ENCODE measurements at places on chromosomes 12 and 14. TPM values are rescaled to one million over a fixed set of nuclear protein-coding genes. Genes with fewer than 3 reads are reported as not detected.

Gene IFNG-AS1
- total RNA-seq: not detected

Gene NPAS3
- 0.07 TPM for total RNA-seq

Gene DHRS2
- 0.69 TPM for total RNA-seq

Gene OXA1L
- 109 TPM for total RNA-seq

Gene MAP3K9
- total RNA-seq: 16.7 TPM

Gene TPH2
- not detected for total RNA-seq

DNA sequence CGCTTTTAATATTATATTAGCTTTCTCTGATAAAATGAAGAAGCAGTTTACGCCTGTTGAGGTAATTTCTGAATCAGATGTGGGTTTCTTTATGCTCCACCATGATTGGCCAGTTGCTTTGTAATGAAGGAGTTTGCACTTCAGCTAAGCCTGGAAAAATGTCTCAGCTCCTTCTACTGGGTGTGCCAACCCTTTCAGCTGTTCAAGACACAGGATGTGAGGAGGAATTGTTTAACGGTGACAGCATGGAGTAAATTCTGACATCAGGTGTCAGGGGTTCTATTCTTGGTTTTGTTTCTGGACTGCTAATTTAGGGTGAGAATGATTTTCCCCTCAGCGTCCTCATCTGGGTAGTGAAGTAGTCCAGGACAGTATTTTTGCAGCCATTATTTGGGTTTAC lies 43.5 kb downstream of the FLRT2 start:
- no peak for DNase-seq

DNA sequence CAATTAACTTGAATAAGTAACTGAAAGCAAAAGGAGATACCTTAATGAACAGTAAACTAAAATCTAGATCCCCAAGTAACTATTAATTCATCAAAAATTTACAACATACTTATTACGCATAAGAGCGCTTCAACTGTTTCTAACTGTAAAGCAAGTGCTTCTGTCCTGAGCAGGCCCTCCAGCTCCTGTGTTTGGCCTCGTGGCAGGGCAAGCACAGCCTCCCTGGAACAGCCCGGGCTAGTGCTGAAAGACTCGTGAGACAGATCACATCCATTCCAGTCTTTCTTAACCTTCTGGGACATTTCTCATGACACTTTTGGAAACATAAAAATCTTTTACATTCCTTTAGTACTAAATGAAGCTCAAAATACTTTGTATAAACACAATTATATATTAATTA lies 178.8 kb upstream of the ABCD2 start:
- no peak for DNase-seq

- peak; percentile 4 for DNase-seq
Observed at GRCh38 chr12:99767809-99768208, 120.3 kb downstream of the GARIN6 start.

- no peak for DNase-seq
Observed at GRCh38 chr14:100891051-100891450, 12.5 kb downstream of the RTL1 start.

DNA sequence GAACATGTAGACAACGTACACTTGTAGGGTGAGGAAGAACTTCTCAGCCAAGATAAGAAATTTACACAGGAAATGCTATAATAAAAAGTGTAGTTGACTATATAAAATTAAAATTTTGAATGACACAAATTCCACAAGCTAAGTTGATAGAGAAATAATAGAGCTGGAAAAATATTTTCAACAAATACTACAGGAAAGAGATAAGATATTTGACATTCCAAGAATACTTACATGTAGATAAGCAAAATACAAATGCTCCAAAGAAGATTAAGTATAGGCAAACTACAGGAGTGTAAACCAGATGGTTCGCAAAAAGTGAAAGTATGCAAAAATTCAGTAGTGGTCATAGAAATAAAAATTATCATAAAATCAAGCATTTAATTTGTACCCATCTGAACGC lies 49.2 kb upstream of the ANP32D start:
- no peak for DNase-seq

DNA sequence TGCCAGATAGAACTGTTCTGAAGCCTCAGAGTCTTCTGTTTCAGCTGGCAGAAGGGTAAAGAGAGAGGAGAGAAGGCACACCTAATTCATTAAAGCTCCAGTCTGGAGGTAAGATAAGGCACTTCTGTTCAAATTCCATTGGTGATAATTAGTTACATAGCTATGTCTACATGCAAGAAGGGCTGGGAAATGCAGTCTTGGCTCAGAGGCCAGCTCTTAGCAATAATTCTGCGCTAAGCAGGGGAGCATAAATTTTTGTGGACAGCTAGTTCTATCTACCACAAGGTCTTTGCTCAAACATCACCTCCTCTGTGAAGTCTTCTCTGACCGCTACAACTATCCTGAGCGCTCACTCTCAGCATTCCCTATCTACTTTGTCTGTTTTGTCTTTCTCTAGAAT lies 14.3 kb upstream of the E2F7 start:
- no peak for DNase-seq

DNA sequence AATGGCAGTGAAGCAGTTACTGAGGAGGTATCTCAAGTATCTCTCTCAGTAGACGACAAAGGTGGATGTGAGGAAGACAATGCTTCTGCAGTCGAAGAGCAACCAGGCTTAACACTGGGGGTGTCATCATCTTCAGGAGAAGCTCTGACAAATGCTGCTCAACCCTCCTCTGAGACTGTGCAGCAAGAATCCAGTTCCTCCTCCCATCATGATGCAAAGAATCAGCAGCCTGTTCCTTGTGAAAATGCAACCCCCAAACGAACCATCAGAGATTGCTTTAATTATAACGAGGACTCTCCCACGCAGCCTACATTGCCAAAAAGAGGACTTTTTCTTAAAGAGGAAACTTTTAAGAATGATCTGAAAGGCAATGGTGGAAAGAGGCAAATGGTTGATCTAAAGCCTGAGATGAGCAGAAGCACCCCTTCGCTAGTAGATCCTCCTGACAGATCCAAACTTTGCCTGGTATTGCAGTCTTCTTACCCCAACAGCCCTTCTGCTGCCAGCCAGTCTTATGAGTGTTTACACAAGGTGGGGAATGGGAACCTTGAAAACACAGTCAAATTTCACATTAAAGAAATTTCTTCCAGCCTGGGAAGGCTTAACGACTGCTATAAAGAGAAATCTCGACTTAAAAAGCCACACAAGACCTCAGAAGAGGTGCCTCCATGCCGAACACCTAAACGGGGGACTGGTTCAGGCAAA lies 216.6 kb downstream of the AKAP6 start:
- DNase-seq: no peak

DNA sequence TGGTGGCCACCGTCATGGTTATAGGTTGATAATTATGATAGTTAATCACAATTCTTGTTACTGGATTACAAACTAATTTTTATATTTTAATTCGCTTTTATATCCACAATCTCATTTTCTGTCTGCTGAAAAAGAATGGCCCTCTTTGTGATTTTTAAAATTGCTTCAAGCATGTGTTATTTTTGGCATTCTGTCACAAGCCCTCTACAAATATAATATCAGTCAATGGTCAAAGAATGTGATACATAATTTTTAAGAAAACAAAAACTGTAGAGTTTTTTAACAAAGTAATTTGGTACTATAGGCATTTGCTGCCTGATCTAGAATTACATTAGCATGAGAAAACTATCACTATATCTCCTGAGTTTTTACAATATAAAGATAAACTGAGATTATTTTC lies 352.0 kb upstream of the TMTC1 start:
- DNase-seq: no peak

DNA sequence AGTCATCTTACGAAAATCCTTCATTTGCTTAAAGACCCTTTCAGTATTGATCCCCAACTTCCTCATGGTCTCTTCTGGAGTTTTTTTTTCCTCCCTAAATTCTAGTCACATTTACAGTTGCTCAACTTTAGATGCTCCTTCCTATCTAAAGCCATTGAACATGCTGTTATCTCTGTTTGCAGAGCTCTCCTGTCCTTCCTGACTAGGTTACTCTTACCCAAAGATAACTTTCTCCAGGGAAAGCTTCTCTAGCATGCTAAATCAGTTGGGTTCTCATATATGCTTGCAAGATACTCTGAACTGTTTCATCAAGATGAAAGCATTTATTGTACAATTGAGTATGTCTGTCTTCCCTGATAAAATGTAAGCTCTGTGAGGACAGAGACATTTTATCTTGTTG lies 1.8 kb upstream of the RAB21 start:
- no peak for DNase-seq

- DNase-seq: no peak
Observed at GRCh38 chr12:30753751-30754382, 884 bp downstream of the CAPRIN2 start.

DNA sequence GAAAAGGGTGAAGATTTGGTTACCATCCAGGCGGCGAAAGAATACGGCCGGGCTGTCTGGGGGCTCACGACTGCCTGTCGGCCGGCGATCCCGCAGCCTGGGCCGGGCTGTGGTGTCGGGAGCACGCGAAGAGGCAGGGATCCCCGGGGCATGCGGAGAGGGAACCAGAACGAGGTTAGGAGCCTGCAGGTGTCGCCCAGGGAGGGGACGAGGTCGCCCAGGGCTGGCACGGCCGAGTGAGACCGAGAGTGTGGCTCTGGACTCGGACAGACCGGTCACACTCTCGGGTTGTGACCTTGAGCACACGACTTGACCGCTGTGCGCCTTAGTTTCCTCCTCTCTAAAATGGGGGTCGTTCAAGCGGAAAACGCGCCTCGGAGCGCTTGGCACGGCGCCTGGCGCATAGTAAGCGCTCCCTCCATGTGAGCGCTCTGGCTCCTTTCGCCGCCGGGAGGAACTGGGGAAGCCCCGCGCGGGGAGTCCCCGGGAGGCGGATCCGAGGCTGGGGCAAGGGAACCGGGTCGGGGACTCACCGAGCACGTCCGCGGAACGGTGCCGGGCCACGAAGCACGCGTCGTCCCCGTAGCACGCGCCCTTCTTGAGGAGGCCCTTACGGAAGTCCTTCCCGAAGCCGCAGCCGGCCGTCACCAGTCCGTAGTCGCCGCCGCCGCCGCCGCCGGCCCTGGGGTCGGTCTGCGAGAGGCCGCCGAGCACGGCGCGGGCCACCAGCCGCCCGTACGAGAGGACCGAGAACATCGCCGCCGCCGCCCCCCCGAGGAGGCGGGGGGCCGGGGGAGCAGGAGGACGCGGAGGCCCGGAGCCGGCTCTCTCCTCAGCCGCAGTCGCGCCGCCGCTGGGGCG lies 612 bp downstream of the PPTC7 start:
- DNase-seq: no peak

DNA sequence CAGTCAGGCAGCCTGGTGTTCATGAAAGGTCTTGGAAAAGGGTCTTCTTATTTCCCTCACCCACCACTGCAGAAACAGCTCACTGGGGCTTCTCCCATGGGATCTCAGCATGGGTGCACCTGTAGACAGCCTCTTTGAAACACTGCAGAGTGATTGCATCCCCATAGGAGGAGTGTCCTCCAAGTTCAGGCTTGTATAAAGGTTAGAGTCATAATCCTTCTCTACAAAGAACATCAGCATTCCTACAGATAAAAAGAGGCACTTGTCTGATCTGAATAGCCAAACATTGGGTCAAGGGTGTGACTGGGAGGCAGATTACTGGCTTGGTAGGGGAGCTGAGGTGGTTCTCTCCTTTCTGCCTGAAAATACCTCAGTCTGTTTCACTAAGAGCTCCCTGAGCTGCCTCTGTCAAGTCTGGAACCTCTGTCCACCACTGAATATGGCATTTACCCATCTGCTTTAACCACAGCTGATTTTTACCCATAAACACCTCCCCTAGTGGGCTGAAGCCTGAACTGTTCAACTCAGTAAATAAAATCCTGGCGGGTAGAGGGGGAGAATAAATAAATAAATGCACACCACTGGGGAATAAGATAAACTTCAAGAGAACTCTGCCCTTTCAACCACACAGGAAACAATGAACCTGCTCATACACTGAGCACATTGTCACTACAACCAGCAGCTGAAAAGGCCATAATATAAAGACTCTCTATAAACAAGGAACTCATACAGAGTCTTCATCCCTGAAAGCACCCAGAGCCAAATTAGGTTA lies 120.7 kb upstream of the SCAF11 start:
- DNase-seq: no peak

DNA sequence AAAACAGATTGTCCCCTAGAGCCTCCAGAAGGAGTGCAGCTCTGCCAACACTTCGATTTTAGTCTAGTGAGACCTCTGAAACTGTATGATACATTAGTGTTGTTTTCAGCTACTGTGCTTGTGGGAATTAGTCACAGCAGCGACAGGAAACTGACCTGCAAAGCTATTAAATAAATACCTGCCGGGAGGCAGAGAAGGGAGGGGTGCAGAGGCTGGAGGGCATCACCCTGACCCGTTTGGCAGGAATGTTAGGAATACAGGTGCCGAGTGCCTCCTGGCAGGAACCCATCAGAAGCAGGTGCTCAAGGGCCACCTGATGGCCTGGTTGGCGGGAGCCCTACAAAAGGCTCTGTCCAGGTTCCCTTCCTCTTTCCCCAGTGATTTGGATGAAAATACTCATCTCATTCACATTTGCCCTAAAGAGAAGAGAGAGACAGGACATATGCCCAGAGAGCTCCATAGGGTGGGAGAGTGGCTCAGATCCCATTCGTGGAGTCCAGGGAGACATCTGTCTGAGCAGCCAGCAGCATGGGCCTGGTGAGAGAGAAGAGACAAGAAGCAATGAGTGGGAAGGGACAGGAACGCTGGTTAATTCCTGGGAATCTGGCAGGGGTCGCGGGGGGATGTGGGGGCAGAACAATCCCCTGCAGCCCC lies 44.6 kb downstream of the C14orf132 start:
- DNase-seq: no peak

- no peak for DNase-seq
Observed at GRCh38 chr12:80848858-80849257, 88.9 kb downstream of the LIN7A start.

- DNase-seq: peak; percentile 43
Observed at GRCh38 chr14:67343601-67344230, 15.9 kb downstream of the ATP6V1D start.

DNA sequence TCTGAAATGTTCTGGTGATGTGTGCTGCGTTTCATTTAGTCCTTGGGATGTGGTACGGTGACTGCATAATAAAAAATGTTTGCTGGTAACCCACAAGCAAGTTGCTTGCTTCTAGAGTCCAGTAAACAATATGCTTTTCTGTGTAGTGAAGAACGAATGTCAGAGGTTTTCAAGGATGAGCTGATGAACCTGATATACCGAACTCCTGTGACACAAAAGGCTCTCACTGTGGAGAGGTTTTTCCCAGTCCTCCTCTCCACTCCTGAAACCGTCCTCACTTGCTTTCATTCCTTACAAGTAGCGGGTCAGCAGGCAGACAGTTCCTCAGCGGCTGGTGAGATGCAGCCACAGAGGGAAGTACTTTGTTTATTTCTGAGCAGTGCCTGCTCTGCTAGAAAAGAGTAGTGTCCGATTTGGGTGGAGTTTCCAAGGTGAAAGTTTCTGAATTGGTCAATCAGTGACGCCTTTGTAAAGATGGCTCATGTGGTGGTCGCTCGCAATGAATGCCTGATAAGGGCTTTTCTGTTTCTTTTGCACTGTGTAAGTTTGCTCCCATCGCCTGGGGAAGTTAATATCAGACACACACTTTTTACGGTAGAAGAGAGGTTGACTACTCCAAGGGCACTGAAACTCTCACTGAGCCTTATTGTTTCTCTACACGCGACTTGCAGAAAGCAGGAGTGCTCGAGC lies 3.0 kb downstream of the ETV6 start:
- DNase-seq: no peak
